ENCODE measurements at places on chromosomes 12 and 14.

DNA sequence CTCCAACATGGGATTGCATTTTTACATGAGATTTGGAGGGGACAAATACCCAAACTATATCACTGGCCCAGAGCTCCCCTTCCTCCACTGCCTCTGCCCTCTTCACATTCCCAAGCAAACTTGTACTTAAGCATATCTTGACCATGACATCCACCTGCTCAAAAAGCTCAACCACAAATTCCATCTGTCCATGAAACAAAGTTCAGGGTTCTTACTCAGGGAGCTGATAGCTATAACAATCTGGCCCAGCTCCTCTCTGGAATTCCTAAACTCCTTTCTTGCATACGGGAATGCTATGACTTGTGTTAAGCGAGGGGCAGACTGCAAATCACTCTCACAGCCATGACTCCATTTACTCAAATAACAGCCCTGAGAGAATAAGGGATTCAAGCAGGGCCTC lies 152.1 kb downstream of the GALC start:
- no peak for DNase-seq

GRCh38 chr14:67191768-67192290 lies 2.6 kb downstream of the GARIN2 start:
- DNase-seq: no peak

DNA sequence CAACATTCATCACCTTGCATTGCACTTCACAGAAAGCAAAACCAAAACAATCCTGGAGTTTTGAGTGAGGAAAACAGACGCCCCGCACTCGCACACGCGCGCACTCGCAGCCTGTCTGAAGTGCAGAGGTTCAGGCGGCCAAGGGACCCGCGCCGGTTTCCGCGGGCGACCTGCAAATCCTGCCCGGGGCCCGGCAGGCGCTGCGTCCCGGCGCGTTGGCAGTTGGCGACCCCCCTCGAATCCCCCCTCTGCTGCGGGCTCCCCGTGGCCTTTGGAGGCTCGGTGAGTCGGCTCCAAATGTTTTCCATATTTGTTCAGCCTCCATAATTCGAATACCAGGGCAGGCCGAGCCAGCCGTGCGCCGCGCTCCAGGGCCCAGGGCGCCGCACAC lies at the start of gene SSPN:
SSPN (plus strand) TSS at position 324 of the 391 bp plus-strand sequence. CDS start 100 bp downstream, outside the sequence.
- peak; percentile 18 for DNase-seq

DNA sequence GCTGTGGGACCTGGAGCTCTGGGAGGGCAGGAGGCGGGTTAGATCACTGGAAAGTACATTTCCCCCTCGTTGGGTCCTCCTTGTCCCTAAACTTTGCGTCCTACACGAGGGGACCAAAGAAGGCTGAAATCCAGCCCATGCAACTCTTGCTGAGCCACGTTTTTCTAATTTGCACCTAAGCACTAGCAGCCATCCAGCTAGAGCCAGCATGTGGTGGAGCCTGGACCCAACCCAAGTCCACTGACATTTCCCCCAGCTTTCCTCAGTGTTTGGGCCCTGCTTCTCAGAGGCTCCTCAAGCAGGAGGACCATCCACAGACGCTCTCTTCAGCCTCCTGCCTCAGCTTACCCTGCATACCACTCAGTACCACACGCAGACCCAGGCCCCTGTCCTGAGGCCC lies 49.7 kb downstream of the TSPAN11 start:
- DNase-seq: no peak

DNA sequence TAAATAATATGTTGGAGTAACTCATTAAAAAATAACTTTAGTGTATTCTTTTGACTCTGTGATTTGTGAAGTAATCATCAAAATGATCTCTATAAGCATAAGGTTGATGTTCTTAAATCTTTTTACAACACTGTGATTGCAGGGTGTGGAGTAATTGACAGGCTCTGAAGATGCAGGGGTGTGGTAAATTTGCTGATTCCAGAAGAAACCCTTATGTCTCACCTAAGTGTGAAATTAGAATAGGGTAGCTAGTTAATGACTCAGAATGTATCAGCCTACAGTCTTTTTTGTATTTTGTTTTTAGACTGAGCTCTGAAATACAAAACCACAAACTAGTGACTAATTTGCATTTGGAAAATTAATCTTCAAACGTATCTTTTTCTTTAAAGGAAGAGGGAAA lies 5.9 kb downstream of the PRPF39 start:
- no peak for DNase-seq

All from NCI-H510A treated with DMSO at 0.1 percent for 48 hours (cell line).